ENCODE measurements at places on chromosomes 1 and 21. TPM values are rescaled to one million over a fixed set of nuclear protein-coding genes. Genes with fewer than 3 reads are reported as not detected.

Gene OR6N1
- not detected for total RNA-seq

Gene ENAH
- total RNA-seq = 11.7 TPM

Gene PTP4A2
- total RNA-seq = 186 TPM

Gene YTHDF2
- 87.0 TPM for total RNA-seq

Gene PTPN14
- 1.6 TPM for total RNA-seq

Gene OR10J1
- total RNA-seq = not detected

Gene NOS1AP
- total RNA-seq = 6.0 TPM

Gene LMX1A
- not detected for total RNA-seq

Gene SPRR2E
- not detected for total RNA-seq

Gene PPIAL4G
- 0.13 TPM for total RNA-seq

Gene BRDT
- 0.24 TPM for total RNA-seq

Gene PCP4
- total RNA-seq = not detected

Gene KDF1
- 0.18 TPM for total RNA-seq
